ENCODE measurements at places on chromosomes 16 and 17.

- no peak for DNase-seq
These were observed 188.0 kb downstream of the ENGASE start for GRCh38 chr17:79262624-79263023.

GRCh38 chr16:1781758-1782407 is 488 bp downstream of the SPSB3 start:
- no peak for DNase-seq

- DNase-seq = peak; percentile 85
These were observed 4.5 kb downstream of the PRSS27 start for GRCh38 chr16:2715519-2715918.

- DNase-seq = peak; percentile 32
These were observed at the start of gene ZDHHC1 for GRCh38 chr16:67415872-67416793. Gene ZDHHC1 (minus strand): TSS chr16:67416477. CDS start chr16:67407775, 8,702 bp downstream.

DNA sequence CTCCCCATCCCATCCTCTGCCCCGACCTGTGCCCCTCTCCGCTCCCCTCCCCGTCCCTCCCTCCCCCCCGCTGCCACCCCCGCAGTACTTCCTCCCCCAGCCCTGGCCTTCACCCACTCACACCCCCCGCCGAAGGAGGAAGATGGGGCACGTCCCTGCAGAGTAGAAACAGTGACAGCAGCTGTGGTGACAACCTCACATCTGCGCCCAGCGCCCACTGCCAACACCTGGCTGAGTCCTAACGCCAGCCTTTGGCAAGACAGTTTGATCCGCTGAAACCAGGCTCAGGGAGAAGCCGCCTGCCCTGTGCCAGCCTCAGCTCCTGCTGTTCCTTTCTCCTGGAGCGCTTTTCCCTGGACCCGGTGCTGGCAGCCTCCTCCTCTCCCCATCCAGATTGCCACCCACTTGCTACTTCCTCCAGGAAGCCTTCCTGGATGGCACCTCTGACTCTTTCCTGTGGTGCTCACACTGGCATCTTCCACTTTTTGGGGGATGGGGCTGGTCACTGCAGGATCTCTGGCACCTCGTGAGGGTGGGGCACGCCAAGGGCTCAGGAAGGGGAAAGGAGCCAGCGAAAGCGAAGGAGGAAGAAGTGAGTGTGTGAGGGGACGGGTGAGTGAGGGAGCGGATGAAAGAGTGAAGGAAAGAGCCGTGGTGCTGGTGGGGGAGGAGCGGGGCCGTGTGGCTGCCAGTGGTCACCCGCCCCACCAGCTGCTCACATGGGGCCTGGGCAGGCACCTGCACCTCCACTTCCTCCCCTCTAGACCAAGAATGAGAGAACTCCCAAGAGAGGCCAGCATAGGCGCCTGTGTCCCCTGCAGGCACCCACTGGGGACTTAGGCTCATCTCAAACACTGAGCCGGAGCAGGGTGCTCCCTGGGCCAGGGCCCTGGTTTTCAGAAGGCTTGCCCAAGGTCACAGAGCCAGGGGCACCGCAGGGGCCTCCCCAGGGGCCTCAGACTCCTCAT is 27.0 kb downstream of the ZFPM1 start:
- peak; percentile 55 for DNase-seq
